ENCODE measurements at places on chromosomes 2 and 18.

- DNase-seq = no peak
Observed at GRCh38 chr2:166632616-166633015, 138.6 kb upstream of the SCN7A start.

DNA sequence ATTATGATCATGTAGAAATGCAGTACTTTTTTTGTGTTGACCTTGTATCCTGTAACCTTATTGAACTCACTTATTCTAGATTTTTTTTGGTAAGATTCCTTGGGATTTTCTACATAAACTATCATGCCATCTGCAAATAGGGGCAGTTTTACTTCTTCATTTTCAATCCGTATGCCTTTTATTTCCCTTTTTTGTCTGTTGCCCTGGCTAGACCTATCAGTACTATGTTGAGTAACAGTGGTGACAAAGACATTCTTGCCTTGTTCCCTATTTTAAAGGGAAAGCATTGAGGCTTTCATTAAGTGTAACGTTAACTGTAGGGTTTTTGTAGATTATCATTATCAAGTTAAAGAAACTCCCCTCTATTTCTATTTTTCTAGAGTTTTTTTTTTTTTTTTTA, 92.3 kb downstream of the LYPD1 start:
- no peak for DNase-seq

- no peak for DNase-seq
Observed at GRCh38 chr18:49082714-49083688, 132.2 kb upstream of the SMAD7 start.

- no peak for DNase-seq
Observed at GRCh38 chr18:41456831-41457230, 498.2 kb upstream of the PIK3C3 start.

GRCh38 chr2:197145471-197146056, 165.0 kb downstream of the ANKRD44 start:
- DNase-seq = no peak

DNA sequence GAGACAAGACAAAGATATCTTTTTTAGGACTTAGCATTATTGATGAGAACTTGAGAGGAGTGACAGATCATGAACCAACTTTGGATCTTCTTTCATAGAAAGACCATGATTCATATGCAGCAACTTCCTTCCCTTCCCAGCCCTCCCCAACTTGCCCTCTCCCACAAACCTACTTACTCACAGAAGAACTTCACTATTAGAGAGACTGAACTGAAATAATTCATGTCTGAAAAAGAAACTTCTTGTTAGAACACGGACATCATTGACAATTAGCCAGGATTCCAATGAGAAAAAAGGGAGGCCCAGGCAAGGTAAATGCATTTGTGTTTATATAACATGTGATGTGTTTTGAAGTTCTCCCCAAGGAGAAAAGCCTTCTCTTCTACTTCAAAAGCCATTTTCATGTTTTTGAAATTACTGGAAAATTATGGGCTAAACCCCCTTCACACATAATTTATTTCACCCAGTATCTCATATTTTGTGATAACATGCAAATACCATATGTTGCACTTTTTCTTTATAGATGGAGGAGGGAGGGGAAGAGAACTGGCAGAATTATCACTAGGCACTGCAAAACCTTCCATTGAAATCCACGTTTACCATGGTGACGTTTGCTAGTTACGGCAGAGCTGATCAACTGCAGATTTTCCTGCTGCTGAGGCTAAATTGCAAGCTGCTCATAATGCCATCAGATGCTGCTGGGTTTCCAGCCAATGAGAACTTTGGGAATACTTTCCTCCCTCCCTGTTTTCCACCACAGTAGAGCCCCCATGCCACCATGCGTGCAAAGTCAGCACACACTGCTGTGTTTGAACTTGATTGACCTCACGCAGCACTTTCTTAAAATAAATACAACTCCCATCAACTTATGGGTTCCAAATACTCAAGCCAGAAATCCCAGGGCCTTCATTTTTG, 294.7 kb downstream of the MEIS1 start:
- no peak for DNase-seq

- DNase-seq = no peak
Observed at GRCh38 chr2:198042189-198042588, 237.8 kb downstream of the PLCL1 start.

GRCh38 chr2:217739741-217740140, 263.1 kb downstream of the TNS1 start:
- no peak for DNase-seq

DNA sequence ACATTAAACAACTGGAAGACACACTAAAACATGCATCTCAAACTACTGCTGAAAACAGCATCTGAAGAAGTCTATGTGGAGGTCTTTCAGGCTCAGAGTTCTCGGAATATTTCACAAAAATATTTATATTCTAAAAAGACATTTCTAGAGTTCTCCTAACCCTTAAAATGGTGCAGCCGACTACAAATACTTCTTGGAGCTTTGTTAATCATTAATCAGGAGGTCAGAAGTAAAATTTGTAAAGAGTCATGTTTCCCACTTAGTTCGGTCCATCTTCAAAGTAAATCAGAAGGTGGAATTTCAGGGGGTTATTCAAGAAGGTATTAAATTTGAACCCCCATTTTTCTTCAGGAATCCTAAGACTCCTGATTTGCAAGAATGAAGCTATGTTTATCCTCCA, 72.7 kb downstream of the FAM228A start:
- no peak for DNase-seq

- no peak for DNase-seq
Observed at GRCh38 chr2:214489702-214490101, 78.8 kb downstream of the VWC2L start.

DNA sequence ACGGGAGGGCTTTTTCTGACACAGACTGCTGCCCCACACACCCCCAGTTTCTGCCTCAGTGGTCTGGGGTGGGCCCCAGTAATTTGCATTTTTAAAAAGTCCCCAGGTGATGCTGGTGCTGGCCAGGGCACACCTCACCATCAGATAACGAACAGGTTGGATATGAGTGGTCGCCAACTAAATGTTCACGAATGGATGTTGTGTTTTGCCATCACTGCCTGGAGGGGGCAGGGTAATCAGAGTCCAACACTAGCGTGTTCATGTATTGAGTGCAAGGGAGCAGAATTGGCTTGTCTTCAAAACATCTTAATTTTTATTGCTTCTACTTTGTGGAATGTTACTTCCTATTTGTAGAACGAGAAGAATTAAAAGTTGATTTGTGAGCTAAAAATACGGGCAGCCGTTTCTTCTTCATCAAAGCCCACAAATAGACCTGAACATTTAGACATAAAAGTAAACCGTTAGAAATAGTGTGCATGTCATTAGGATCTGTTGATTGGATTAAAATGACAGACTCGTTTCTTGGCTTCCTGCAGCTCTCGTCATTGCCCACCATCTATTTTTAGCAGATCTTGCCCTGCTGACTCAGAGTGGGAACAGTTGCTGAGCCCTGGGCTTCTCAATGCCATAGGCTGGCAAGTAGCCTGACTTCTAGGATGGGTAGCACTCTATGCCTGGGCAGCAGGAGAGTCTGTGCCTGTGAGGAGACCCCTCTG, 45.2 kb downstream of the NCK2 start:
- no peak for DNase-seq

- no peak for DNase-seq
Observed at GRCh38 chr2:221635949-221636348, 63.8 kb upstream of the EPHA4 start.

Data from C1 segment of cervical spinal cord (tissue), 14 donors.